NCI-H187 treated with DMSO at 0.1 percent for 48 hours (cell line): ENCODE measurements at places on chromosomes 1 and 21.

DNA sequence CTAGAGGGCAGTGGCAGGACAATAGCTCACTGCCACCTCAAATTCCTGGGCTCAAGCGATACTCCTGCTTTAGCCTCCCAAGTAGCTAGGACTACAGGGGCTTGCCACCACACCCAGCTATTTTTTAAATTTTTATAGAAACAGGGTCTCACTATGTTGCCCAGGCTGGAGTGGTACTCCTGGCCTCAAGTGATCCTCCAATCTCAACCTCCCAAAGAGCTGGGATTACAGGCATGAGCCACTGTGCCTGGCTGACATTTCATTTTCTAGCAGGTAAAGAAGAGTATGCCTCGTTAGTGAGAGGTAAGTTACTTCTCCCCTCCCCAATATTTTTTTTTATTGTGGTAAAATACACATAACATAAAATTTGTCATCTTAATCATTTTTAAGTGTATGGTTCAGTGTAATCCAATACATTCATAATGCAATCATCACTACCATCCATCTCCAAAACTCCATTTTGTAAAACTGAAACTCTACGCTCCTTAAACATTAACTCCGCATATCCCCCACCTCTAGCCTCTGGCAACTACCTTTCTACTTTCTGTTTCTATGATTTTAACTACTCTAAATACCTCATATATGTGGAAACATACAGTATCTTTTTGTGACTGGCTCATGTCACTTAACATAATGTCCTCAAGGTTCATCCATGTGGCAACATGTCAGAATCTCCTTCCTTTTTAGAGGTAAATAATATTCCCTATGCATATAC is 22.4 kb downstream of the ZZZ3 start:
- DNase-seq: no peak

GRCh38 chr1:2949966-2950925 is 71.0 kb upstream of the ACTRT2 start:
- no peak for DNase-seq

DNA sequence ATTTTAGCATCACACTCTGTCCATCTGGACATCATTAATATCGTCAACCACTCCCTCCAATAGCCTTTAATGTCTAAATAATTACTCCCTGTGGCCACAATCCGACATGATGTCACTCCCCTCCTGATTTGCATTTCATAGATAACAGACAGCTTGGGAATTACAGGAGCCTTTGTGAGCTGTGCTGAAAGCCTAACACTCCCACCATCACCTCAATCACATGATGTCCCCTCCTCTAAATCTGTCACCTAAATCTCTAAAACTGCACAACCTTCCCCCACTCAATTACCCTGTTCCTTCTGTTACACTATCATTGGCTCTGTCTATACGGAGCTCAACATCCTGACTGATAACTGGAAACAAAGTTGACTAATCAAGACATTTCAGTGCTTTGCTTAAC is 14.3 kb downstream of the NHLH2 start:
- no peak for DNase-seq

- no peak for DNase-seq
These were observed 25.0 kb downstream of the VASH2 start for GRCh38 chr1:212975111-212975918.

DNA sequence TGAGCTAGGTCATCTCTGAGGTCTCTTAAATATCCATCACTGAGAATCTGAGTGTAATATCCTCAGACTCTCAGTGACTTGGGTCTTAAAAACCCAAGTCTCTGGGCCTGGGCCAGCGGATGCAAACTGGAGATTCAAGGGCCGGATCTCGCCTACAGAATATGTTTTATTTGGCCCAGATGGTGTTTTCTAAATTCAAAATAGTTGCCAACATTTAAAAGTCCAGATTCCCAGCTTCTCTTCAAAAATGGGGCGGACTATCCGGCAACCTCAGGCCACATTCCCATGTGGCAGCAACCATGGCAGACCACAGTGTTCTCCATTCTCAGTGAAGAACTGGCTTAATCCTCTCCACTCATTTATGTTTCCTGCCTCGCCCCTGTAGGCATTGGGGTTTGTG is 12.7 kb upstream of the HEYL start:
- no peak for DNase-seq

DNA sequence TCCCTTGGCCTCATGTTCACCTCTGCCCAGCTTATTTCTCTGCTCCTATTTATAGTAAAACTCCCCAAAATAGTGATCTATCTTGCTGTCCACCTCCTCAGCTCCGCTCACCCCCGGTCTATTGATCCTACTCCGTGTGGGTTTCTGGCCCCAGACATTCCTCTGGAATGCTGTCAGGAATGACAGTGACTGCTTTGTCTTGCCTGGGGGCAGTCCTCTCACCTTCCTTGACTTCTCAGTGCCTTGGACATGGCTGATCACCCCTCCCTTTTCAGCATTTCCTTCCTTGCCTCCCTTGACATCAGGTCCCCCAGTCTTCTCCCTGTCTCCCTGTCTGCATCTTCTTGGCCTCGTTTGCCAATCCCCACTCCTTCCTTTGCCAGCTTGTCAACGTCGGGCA is 108.1 kb upstream of the BACE2 start:
- no peak for DNase-seq

GRCh38 chr1:222956601-222957000 is 141.8 kb downstream of the DISP1 start:
- no peak for DNase-seq
